ENCODE measurements at places on chromosomes 4 and X. TPM values are rescaled to one million over a fixed set of nuclear protein-coding genes. Genes with fewer than 3 reads are reported as not detected.

The TREX2 gene
- 0.48 TPM for total RNA-seq

The SPANXC gene
- not detected for total RNA-seq

The MYOZ2 gene
- total RNA-seq: 3.9 TPM

The VSIG1 gene
- total RNA-seq: 0.24 TPM

The NR0B1 gene
- not detected for total RNA-seq

The CSAG2 gene
- total RNA-seq: not detected

The F8A3 gene
- 7.1 TPM for total RNA-seq

The TMEM187 gene
- 6.9 TPM for total RNA-seq

The PPP1R2C gene
- not detected for total RNA-seq

The PLP1 gene
- total RNA-seq: 5.0 TPM

The SHROOM3 gene
- total RNA-seq: 71.4 TPM

The HEPH gene
- total RNA-seq: 54.0 TPM

All from posterior vena cava (tissue), 2 donors.